ENCODE measurements at places on chromosomes 4 and X. TPM values are rescaled to one million over a fixed set of nuclear protein-coding genes. Genes with fewer than 3 reads are reported as not detected.
A peak's percentile ranks its signal among the peaks of the same experiment; 100 is the strongest.

DNA sequence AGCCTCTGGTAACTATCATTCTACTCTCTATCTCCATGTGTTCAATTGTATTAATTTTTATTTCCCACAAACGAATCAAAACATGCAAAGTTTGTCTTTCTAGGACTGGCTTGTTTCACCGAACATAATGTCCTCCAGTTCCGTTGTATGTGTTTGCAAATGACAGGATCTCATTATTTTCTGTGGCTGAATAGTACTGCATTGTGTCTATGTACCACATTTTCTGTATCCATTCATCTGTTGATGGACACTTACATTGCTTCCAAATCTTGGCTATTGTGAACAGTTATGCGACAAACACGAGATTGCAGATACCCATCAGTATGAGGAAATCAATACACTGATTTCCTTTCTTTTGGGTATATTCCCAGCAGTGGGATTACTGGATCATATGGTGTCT is 8.4 kb upstream of the LDOC1 start:
- no peaks in the 10 kb centered on the region for H3K4me1 ChIP-seq
- DNase-seq = no peak
- no peaks in the 10 kb centered on the region for H3K36me3 ChIP-seq
- H3K27me3 ChIP-seq = no peaks in the 10 kb centered on the region
- no peak overlapping the region for H3K4me3 ChIP-seq
- no peak overlapping the region for H3K27ac ChIP-seq

Gene CFAP99
- total RNA-seq = not detected

GRCh38 chrX:107894038-107894437 is 68.4 kb downstream of the MID2 start:
- H3K4me3 ChIP-seq = no peak overlapping the region
- no peak for DNase-seq
- no peaks in the 10 kb centered on the region for H3K36me3 ChIP-seq

- peaks cover 37% of the 10 kb centered on the region for H3K36me3 ChIP-seq
- DNase-seq = no peak
- H3K4me3 ChIP-seq = no peak overlapping the region
- no peaks in the 10 kb centered on the region for H3K4me1 ChIP-seq
- no peak overlapping the region for H3K27ac ChIP-seq
- H3K27me3 ChIP-seq = no peaks in the 10 kb centered on the region
Observed at GRCh38 chr4:39464886-39465501, 6.1 kb downstream of the LIAS start.

DNA sequence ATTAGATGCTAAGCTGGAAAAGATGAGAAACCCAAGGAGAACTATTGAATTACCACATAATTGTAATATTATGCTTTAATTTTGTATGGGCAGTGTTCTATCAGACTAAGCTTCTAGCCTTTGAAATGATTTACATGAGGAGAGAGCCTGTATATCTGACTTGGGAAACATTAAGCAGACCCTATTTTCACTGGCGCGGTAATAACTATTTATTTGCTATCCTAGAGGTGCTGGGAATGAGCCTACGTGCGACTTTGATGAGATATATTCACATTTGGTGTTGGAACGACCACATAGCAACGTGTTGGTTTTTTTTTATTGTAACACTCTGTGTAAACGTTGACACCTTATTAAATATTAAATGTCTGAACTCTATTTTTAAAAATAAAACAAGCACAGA is 80.5 kb downstream of the CLCN4 start:
- H3K4me1 ChIP-seq = no peaks in the 10 kb centered on the region
- no peak for DNase-seq
- no peak overlapping the region for H3K27ac ChIP-seq
- H3K36me3 ChIP-seq = no peaks in the 10 kb centered on the region
- no peak overlapping the region for H3K4me3 ChIP-seq

- peak overlapping the region; percentile 69 for H3K4me3 ChIP-seq
- peaks cover 4% of the 10 kb centered on the region for H3K4me1 ChIP-seq
- H3K27me3 ChIP-seq = no peaks in the 10 kb centered on the region
- no peak for DNase-seq
- H3K27ac ChIP-seq = no peak overlapping the region
- no peaks in the 10 kb centered on the region for H3K36me3 ChIP-seq
Observed at GRCh38 chrX:96683997-96684338, 674 bp upstream of the DIAPH2 start.

Gene ATOH1
- not detected for total RNA-seq

DNA sequence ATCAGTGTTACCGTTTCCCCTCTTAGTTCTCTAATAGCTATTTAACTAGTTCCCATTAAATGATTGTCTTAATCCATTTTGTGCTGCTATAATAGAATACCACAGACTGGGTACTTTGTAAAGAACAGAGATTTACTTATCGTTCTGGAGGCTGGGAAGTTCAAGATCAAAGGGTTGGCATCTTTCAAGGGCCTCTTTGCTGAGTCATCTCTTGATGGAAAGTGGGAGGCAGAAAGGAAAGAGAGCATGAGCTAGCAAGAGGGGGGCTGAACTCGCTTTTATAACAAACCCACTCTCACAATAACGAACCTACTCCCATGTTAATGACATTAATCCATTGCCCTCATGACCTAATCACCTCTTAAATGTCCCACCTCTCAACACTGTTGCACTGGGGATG is 17.4 kb upstream of the NKX3-2 start:
- H3K36me3 ChIP-seq = no peaks in the 10 kb centered on the region
- H3K4me3 ChIP-seq = no peak overlapping the region
- H3K27ac ChIP-seq = no peak overlapping the region

- no peak for DNase-seq
- H3K4me3 ChIP-seq = no peak overlapping the region
- H3K4me1 ChIP-seq = no peaks in the 10 kb centered on the region
- no peaks in the 10 kb centered on the region for H3K36me3 ChIP-seq
- H3K27me3 ChIP-seq = no peaks in the 10 kb centered on the region
Observed at GRCh38 chr4:87316961-87317360, 5.7 kb downstream of the HSD17B13 start.

GRCh38 chr4:52069571-52069970 is 18.5 kb downstream of the SPATA18 start:
- no peak overlapping the region for H3K4me3 ChIP-seq
- DNase-seq = no peak
- no peaks in the 10 kb centered on the region for H3K36me3 ChIP-seq
- H3K27ac ChIP-seq = no peak overlapping the region
- H3K4me1 ChIP-seq = no peaks in the 10 kb centered on the region

GRCh38 chr4:3340038-3340699 is 47.3 kb downstream of the RGS12 start:
- no peak overlapping the region for H3K4me3 ChIP-seq
- no peaks in the 10 kb centered on the region for H3K27me3 ChIP-seq
- no peaks in the 10 kb centered on the region for H3K4me1 ChIP-seq

Gene ASIC5
- not detected for total RNA-seq

GRCh38 chr4:190121759-190122158 is 51.8 kb upstream of the DUX4 start:
- no peak overlapping the region for H3K27ac ChIP-seq
- no peak overlapping the region for H3K4me3 ChIP-seq
- no peaks in the 10 kb centered on the region for H3K36me3 ChIP-seq
- H3K4me1 ChIP-seq = no peaks in the 10 kb centered on the region
- no peaks in the 10 kb centered on the region for H3K27me3 ChIP-seq

Gene CT83
- not detected for total RNA-seq

GRCh38 chrX:40086569-40087335 is 11.0 kb downstream of the BCOR start:
- no peak for DNase-seq
- H3K27me3 ChIP-seq = no peaks in the 10 kb centered on the region
- H3K36me3 ChIP-seq = no peaks in the 10 kb centered on the region
- no peak overlapping the region for H3K4me3 ChIP-seq
- peaks cover 66% of the 10 kb centered on the region for H3K4me1 ChIP-seq

DNA sequence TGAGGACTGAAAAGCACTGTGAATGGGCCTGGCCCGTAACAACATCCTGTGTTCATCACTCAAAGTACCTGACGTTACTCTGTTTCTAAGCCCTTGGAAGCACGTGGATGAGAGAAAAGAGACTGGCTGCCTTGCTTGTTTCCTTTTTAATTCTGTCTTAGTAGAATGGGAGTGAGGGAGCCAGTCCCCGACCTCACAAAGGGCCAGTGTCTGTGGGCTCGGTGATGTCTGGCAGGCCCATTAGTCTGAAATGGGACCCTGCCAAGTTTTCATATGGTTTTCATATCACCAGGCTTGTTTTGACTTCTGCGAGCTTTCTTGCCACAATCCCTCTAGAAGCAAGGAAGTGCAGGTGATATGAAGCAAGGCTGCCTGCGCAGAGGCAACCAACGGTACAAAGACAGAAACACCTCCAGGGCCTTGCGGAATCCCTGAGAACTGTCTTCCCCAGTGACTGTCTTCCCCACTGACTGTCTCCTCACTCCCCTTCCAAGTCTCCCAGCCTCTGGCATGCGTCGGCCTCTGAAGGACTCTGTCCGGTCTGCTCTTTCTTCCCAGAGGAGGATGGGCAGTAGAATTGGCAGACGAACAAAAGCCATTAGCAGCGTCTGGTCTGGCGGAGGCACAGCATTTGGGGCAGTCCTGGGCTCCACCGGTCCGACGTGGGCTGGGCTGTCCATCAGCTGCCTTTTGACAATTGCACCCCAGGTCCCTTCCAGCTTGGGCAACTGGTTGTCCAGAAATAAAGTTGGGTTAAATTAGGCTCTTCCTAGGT is 20.2 kb upstream of the RASL11B start:
- no peaks in the 10 kb centered on the region for H3K36me3 ChIP-seq
- no peaks in the 10 kb centered on the region for H3K27me3 ChIP-seq
- DNase-seq = no peak
- H3K27ac ChIP-seq = peak overlapping the region; percentile 46
- no peaks in the 10 kb centered on the region for H3K4me1 ChIP-seq
- no peak overlapping the region for H3K4me3 ChIP-seq

GRCh38 chr4:7844594-7844991 is 95.1 kb downstream of the AFAP1 start:
- no peak overlapping the region for H3K4me3 ChIP-seq
- peak overlapping the region; percentile 78 for H3K27ac ChIP-seq
- H3K27me3 ChIP-seq = no peaks in the 10 kb centered on the region
- no peak for DNase-seq

Gene THAP9
- total RNA-seq = 2.2 TPM

DNA sequence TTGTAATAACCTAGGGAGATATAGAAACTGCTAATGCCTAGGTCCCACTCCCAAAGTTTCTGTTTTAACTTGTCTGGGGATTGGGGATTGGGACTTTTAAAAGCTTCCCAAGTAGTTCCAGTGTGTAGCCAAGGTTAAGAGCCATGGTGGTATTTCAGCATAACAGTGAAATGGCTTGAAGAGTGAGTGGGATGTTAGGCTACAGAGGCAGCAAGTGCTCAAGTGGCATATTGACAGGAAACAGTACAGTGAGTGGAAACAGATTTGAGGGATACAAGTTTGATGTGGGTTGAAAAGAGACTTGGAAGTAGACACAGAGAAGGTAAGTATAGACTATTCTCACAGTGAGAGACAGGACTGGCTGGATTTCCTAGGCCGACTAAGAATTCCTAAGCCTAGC is 217.6 kb upstream of the CNKSR2 start:
- no peak overlapping the region for H3K27ac ChIP-seq
- H3K36me3 ChIP-seq = no peaks in the 10 kb centered on the region
- H3K4me1 ChIP-seq = no peaks in the 10 kb centered on the region
- no peak overlapping the region for H3K4me3 ChIP-seq
- no peaks in the 10 kb centered on the region for H3K27me3 ChIP-seq

- DNase-seq = no peak
- peak overlapping the region; percentile 99 for H3K27ac ChIP-seq
- peak overlapping the region; percentile 76 for H3K4me3 ChIP-seq
- no peaks in the 10 kb centered on the region for H3K27me3 ChIP-seq
- no peaks in the 10 kb centered on the region for H3K36me3 ChIP-seq
Observed at GRCh38 chr4:76214177-76214675, 602 bp upstream of the SCARB2 start.

DNA sequence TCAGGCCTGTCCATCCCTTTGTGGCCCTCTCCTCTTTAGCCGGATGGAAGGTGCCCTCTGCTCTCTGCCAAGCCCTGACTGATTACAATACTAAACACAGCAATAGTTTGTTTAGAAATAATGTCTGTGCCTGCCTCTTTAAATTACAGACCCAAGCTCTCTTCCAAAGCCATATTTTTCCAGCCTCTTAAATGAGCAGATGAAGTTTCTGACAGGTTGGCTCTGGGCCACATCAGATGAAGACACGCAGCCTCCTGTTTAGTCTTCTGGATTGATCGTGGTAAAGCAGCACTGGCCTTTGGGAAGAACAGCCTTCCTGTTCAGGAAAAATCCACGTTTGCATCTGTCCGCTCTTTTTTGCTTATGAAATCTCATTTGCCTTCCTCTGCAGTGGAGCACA is 133.6 kb downstream of the CPE start:
- no peak for DNase-seq
- H3K4me1 ChIP-seq = no peaks in the 10 kb centered on the region
- no peaks in the 10 kb centered on the region for H3K27me3 ChIP-seq
- no peak overlapping the region for H3K4me3 ChIP-seq
- H3K27ac ChIP-seq = no peak overlapping the region

DNA sequence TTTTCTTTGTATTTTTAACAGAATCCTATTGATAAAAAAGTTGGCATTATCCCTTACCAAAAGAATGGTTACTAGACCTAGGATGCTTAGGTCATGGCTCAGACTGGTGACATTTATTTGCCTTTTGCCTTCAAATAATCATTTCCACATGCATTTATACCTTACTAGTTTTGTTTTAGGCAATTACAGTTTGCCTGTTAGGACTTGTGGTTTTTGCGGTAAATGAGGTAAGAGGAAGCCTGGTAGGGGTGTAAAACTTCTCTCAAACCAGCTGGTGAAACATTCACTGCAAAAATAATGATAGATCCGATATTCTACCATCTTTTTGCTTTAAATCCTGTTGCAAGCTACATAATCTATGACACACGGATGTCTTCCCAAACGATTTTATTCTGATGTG is 12.1 kb downstream of the LAMP2 start:
- no peaks in the 10 kb centered on the region for H3K4me1 ChIP-seq
- H3K4me3 ChIP-seq = no peak overlapping the region
- DNase-seq = no peak
- H3K27ac ChIP-seq = no peak overlapping the region
- no peaks in the 10 kb centered on the region for H3K27me3 ChIP-seq

DNA sequence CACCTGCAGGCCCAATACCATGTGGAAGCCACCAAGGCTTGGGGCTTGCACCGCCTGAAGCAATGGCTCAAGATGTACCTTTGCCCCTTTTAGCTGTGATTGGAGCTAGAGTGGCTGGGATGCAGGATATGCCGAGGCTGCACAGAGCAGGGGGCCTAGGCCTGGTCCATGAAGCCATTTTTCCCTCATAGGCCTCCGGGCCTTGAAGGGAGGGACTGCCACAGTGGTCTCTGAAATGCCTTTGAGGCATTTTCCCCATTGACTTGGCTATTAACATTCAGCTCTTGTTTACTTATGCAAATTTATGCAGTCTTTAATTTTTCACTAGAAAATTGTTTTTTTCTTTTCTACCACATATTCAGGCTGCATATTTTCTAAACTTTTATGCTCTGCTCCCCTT is 203.2 kb upstream of the HHIP start:
- no peaks in the 10 kb centered on the region for H3K4me1 ChIP-seq
- no peak for DNase-seq
- H3K27ac ChIP-seq = no peak overlapping the region
- H3K27me3 ChIP-seq = no peaks in the 10 kb centered on the region
- no peaks in the 10 kb centered on the region for H3K36me3 ChIP-seq

Measured in right atrium auricular region (tissue), 2 donors.